NCI-H1436 treated with DMSO at 0.1 percent for 48 hours (cell line): ENCODE measurements at places on chromosomes 5 and 9.

DNA sequence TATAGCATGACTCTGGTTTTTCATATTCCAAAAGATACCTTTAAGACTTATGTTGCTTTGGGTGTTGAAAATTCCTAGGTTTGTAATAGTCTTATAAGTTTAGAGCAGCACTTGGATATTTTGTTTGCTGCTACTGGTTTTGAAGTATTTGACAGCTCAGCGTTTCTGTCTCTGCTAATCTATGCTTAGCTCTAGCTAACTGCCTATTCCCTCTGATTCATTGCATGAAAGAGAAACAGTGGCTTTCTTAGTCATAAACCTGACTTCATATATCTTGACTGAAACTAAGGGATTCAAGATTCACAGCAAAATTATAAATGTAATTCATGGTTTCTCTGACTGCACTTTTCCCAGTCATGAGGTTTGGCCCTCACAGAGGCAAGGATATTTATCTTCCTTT lies 35.6 kb upstream of the ANXA1 start:
- DNase-seq = no peak

GRCh38 chr9:115264313-115264712 lies 146.4 kb upstream of the TNC start:
- no peak for DNase-seq

- DNase-seq = no peak
These were observed 533.4 kb downstream of the PDE4D start for GRCh38 chr5:59360130-59360555.

GRCh38 chr9:7982907-7983306 lies 183.3 kb upstream of the DMAC1 start:
- DNase-seq = no peak

GRCh38 chr9:126974594-126974993 lies 60.0 kb downstream of the RALGPS1 start:
- DNase-seq = no peak

DNA sequence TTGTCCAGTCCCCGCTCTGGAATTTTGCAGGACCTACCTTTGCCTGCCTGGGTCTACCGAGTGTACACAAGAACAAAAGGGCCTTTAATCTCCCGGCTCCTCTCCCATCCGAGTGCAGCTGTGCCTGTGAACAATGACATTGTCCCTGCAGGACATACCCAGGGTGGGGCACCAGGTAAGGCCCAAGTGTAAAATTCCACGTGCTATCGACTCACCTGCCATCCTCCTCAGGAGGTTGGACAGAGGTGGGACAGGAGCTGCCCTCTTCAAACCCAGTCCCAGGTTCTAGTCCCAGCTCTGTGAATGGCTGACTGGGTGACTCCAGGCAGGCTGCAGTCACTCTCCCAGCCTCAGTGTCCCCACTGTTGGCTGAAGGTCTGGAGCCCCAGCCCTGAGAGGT lies 159.6 kb upstream of the ALDH1B1 start:
- no peak for DNase-seq

DNA sequence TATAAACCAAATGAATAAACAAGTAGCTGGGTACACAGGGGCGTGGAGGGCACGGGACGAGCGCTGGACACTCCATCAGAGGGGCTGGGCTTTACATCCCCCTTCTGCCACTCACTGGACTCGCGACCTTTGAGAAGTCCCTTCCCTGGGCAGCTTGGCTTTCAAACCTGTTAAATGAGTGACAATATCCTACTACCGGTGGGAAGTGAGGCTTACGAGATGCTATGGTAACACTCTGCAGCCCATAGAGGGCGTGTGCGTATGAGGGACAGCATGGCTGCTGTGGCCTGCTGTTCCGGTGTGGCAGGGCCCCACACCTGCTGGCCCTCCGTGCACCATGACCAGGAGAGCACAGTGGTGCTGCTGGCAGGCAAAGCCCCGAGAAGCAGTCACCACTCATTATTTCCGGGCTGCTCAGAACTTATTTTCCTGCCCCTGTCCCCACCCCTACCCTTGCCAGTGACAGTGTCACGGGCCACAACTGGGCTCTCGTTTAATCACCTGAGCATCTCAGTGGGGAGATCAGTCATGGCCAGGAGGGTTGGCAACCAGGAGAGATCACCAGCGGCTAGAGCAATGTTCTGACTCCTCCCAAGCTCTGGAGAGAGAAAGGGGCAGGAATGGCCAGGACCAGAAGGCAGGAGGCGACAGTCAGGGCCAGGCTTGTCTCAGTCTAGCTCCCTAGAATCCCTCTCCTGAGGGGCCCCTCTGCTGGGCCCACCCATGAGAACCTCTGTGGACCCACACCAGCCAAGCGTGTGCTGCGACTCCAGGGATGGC lies 10.5 kb downstream of the CLTB start:
- DNase-seq = no peak

DNA sequence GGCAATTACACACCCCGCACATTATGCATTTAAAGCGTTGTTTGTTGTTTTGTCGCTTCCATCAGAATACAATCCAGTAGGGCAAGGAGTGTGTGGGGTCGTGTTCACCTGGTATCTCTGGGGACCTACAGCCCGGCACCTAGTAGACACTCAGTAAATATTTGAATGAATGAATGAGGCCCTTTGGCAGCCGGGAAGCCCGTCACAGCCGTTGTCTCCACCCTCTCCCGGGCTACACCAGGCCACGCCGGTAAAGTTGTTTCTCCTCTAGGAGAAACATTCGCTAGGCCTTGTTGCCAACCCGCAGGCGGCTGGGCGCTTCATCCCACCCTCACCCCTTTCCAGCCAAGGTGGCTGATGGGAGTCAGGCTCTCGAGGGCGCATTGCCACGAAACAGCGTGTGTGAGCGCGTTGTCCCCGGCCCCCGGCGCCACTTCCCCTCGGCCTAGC lies 876 bp upstream of the JAK2 start:
- DNase-seq = no peak

DNA sequence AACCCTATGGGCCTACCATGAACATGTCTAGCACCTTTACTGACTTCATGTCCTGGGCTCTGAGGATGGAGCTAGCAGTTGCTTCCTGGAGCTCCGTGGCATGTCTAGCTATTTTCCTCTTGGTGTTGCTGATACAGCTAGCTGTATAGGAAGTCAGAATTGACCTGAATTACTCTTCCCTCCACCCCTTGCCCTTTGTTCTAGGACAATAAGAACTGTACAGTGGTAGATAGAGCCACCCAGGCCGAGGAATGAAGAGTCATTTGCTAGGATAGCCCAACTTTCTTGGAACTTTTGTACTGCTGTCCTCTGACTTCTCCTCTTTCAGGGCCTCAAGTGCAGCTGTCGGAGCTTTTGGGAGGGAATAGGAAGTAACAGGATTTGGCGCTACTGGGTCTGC lies 109.9 kb upstream of the RUSC2 start:
- no peak for DNase-seq

DNA sequence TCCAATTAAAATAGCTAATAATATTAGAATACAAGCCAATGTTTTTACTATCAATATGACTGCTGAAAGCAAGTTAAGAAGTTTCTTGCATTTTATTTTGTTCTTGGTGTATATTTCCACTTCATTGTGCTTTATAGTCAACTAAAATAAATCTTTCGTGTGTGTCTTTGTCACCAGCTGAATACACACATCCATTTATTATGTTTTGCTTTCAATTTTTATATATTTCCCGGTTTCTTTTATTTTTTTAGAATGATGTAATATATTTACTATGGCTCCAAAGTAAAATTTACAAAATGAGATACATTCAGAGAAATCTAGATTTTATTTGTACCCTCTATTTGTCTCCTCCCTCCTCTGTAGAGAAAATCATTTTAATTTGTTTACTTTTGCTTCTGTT lies 495.9 kb upstream of the PAPPA start:
- DNase-seq = no peak

DNA sequence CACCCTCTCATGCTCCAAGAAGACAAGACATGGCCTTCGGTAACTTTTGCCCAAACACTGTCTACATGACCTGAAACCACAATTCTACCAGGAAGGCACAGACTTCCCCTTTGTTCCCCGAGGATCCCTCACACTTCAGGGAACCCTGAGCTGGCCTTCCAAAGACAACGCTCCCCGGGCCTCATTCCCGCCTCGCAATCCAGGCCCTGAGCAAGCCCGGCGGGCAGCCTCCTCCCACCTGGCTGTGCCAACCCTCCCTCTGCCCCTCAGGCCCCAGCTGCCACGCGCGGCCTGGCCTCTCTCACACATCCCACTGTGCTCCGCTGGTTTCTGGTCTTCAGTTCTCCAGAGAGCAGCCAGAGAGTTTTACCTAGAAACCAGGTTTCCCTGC lies 7.3 kb downstream of the QSOX2 start:
- no peak for DNase-seq

- DNase-seq = no peak
These were observed 114.5 kb upstream of the LMX1B start for GRCh38 chr9:126499005-126499910.
